Osteoblast (primary cell): ENCODE measurements at places on chromosomes 16 and 17. TPM values are rescaled to one million over a fixed set of nuclear protein-coding genes. Genes with fewer than 3 reads are reported as not detected.
A peak's percentile ranks its signal among the peaks of the same experiment; 100 is the strongest.

The ZSCAN10 gene
- total RNA-seq, result not detected in 2 replicates

The MYCBPAP gene
- 0.36 and 0.88 TPM in 2 replicates for total RNA-seq

The GALR2 gene
- total RNA-seq, result 0.29 TPM in 1 of 2 replicates, not detected in the other

The GPR142 gene
- not detected in 2 replicates for total RNA-seq

The NDRG4 gene
- 6.5 and 8.0 TPM in 2 replicates for total RNA-seq

The KCNH6 gene
- total RNA-seq, result not detected in 2 replicates

- no peak for DNase-seq
Observed at GRCh38 chr16:4508806-4509205, 29.8 kb downstream of the CDIP1 start.

DNA sequence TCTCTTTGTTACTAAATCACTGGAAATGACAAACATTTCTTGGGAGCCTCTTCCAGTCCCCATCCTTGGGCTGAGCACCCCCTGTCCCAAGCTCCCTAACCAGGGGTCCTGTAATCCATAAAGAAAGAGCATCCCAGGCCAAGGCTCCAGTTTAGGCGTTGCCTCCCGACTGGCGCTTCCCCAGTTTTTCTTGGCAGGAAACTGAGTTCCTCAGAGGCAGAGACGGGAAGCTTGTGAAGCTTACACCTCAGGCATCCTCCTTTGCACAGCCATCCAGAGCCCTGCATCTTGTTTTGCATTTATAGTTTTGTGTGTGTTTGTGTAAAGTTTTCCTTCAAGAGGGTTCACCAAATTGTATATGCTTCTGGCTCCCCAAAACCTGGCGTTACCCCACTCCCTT, 7.1 kb downstream of the COPZ2 start:
- peak; percentile 87 for DNase-seq

DNA sequence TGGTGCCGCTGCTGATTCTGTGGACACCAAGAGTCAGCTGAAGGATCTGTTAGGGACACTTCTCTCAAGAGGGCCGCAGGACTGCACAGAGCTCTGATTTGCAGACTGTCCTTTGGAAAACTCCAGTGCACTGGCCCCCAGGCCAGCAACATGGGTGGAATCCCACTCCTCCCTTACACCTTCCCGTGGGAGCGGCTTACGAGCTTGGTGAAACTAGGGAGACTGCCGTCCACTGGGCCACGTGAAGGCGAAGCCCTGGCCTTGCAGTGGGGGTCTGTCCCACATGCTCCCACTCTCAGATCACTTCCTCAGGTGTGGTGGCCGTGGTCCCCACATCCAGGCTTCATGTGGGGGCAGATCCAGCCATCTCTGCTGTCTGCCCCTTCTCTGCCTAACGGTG, 36.4 kb downstream of the PSME3IP1 start:
- DNase-seq, result no peak

DNA sequence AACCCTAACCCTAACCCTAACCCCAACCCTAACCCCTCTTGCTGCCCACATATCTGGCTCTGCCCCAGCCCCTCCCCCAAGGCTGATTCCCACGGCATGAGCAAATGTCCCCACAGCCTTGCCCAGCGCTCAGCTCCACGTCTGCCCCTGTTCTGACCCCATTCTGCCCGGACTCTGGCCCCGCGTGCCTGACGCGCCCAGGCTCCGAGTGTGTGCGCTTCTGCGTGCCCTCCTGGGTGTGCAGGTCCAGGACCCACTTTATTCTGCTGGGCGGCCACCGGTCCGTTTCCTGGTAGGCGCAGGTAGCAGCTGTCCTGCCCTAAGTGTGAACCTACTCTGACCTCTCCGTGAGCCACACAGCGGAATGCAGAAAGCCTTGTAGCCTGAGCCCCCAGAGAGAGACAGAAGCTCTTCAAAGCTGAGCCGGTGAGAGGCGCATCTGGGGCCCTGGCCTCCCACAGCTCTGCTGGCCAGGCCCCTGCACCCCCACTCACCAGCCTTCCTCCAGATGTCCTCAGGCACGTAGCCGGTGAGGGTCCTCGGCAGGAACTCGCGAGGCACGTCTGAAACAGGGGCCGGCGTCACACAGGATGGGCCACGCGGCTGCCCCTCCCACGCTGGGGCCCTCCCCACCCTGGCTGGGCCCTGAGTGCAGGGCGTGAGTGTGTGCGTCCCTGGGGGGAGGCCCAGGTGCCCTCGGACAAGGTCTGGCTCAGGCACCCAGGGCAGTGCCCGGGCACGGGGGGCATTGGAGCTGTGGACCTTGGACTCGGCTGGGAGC, 14.0 kb upstream of the PABPN1L start:
- DNase-seq, result no peak

DNA sequence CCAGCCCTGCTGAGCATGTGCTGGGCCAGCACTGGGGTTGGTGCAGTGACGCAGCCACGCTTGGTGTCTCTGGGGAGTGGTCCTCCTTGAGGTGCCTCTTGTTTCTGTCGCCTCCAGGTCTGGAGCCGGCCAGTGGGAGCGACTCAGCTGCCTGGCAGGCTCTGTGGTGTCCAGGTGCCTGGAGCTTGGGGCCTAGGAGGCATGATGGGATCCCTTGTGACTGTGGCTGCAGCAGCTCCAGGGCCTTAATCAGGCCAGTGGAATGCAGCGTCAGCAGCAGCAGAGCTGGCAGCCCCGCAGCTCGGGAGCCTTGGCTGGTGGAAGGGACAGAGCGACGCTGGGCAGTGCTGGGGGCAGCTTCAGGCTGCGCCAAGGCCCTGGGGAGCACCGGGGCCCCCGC, 74.7 kb upstream of the CIBAR2 start:
- peak; percentile 91 for DNase-seq

GRCh38 chr16:9429646-9430330, 338.3 kb downstream of the HAPSTR1 start:
- no peak for DNase-seq

- DNase-seq, result no peak
Observed at GRCh38 chr17:48575673-48576478, 2.3 kb downstream of the HOXB4 start.

DNA sequence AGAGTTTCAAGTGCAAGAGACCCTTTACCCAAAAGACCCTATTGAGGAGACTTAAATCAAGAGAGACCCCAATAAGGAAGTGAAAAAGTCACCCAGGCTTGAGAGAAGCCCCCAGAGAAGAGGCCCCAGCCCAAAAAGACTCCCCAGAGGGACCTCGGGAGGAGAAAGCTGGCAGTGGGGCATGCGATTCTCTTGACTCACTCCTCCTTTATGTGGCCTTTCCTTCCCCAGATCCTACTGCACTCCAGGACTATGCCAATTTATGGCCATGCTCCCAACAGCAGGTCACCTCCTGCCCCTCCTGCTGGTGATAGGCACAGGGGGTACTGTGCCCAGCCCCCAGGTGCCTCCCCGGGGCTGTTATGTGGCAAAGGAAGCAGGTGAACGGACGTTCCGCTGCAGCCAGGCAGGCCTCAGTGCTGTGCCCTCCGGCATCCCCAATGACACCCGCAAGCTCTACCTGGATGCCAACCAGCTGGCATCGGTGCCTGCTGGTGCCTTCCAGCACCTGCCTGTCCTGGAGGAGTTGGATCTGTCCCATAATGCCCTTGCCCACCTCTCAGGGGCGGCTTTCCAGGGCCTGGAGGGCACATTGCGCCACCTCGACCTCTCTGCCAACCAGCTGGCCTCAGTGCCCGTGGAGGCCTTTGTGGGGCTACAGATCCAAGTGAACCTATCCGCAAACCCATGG, 16.3 kb downstream of the LRRC3C start:
- DNase-seq, result peak; percentile 84

GRCh38 chr17:40058186-40058784, 4.1 kb upstream of the MED24 start:
- peak; percentile 88 for DNase-seq

- peak; percentile 14 for DNase-seq
Observed at GRCh38 chr16:26500326-26500725, 566.4 kb upstream of the C16orf82 start.

GRCh38 chr17:31134576-31134975, 39.8 kb downstream of the NF1 start:
- DNase-seq, result no peak
